ENCODE measurements at places on chromosomes 16 and 17. TPM values are rescaled to one million over a fixed set of nuclear protein-coding genes. Genes with fewer than 3 reads are reported as not detected.

The PLA2G10 gene
- not detected for total RNA-seq

The EVI2B gene
- total RNA-seq: 4.2 TPM

The RND2 gene
- total RNA-seq: not detected

The TTYH2 gene
- 19.2 TPM for total RNA-seq

The ATAD5 gene
- total RNA-seq: 0.20 TPM

The KCNH6 gene
- not detected for total RNA-seq

The NUPR1 gene
- total RNA-seq: 44.3 TPM

The HBZ gene
- not detected for total RNA-seq

The CA4 gene
- 6.1 TPM for total RNA-seq

All from gastrocnemius medialis (tissue), 4 donors.